T-cell (primary cell): ENCODE measurements at places on chromosomes 7 and 10.
A peak's percentile ranks its signal among the peaks of the same experiment; 100 is the strongest.

GRCh38 chr10:116156819-116157218, 116.2 kb downstream of the GFRA1 start:
- no peak for DNase-seq

GRCh38 chr7:74475243-74475986, 21.7 kb downstream of the GTF2IRD1 start:
- DNase-seq = no peak

- no peak for DNase-seq
Measured at GRCh38 chr10:33056828-33057596, 99.0 kb upstream of the ITGB1 start.

- DNase-seq = no peak
Measured at GRCh38 chr7:84447636-84448293, 253.2 kb upstream of the SEMA3A start.

DNA sequence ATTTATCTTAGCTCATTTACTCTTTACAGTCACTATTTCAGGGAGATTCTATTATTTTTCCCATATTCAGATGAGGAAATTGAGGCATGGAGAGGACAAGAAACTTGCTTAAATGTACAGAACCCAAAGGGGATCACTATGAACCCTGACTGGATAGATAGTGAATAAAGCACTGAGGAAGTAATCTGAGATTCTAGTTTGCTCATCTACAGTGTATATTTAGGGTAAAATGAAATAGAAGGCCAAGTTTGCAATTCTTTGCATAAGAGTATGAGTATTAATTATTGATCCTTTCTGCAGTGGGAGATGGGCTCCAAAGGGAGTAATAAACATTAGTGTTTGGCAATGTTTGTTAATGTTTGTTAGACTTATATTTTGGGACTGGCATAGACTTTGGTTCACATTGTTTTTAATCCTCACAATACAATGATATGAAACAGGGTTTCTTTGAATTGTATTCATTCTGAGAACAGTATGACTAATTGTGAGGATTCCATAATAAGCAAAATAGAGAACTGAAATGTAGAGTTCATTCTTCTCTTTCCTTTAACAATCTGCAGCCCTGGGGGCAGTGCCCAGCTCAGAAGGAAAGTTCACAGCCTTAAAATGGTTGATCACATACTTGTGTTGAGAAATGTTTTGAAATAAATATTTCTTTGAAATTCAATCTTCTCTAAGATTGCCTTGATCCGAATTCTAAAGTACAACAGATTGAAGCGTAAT, 131.0 kb upstream of the ZNF804B start:
- DNase-seq = no peak

GRCh38 chr10:122293156-122293960, 22.3 kb downstream of the BTBD16 start:
- DNase-seq = no peak

- no peak for DNase-seq
Measured at GRCh38 chr10:102311025-102311420, 65.7 kb downstream of the GBF1 start.

- peak; percentile 38 for DNase-seq
Measured at GRCh38 chr10:111076191-111076681, 593 bp upstream of the ADRA2A start.

- DNase-seq = no peak
Measured at GRCh38 chr7:158549616-158550393, 37.8 kb downstream of the PTPRN2 start.
